ENCODE measurements at places on chromosomes 2 and 18. TPM values are rescaled to one million over a fixed set of nuclear protein-coding genes. Genes with fewer than 3 reads are reported as not detected.

The HTR2B gene
- polyA plus RNA-seq: 39.5 TPM

The PLEKHH2 gene
- 35.1 TPM for polyA plus RNA-seq

The MATN3 gene
- polyA plus RNA-seq: 3.1 TPM

The DQX1 gene
- 0.35 TPM for polyA plus RNA-seq

The CXCR1 gene
- 0.55 TPM for polyA plus RNA-seq

The SLC30A3 gene
- 0.98 TPM for polyA plus RNA-seq

The FLACC1 gene
- 3.1 TPM for polyA plus RNA-seq

- DNase-seq: no peak
Measured at GRCh38 chr2:22694856-22695255, 690.1 kb upstream of the KLHL29 start.

DNA sequence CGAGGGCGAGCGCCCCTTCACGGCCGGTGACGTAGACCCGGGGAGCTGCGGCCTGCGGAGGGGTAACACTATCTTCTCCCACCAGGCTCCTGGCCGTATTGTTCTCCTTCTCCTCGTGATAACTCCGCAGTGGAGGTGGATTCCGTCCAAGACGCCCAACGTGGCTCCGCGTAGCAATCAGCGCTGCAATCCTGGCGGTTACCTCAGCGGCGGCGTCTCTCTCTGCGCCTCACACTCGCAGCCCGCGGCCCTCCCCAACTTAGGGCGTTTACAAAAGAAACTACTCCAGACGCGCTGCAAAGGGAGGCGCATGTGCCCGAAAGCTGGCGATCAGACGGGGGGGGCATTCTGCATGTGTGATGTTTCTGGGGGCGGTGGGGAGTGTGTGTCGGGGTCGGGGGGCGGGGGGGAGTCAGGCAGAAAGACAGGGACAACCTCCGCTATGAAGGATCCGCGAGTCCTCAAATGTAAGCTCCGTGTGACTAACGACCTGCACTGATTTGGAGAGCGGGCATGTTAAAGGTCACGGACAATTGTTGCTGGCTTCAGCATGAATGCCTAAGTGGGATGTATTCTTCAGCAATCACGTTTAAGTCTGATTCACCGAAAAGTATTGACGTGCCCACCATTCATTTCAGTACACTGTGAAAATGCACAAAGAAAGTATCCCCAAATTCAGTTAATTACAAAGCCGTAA lies 1.3 kb upstream of the ZNF516 start:
- DNase-seq: no peak

- no peak for DNase-seq
Measured at GRCh38 chr2:41830600-41830999, 217.2 kb upstream of the PKDCC start.

DNA sequence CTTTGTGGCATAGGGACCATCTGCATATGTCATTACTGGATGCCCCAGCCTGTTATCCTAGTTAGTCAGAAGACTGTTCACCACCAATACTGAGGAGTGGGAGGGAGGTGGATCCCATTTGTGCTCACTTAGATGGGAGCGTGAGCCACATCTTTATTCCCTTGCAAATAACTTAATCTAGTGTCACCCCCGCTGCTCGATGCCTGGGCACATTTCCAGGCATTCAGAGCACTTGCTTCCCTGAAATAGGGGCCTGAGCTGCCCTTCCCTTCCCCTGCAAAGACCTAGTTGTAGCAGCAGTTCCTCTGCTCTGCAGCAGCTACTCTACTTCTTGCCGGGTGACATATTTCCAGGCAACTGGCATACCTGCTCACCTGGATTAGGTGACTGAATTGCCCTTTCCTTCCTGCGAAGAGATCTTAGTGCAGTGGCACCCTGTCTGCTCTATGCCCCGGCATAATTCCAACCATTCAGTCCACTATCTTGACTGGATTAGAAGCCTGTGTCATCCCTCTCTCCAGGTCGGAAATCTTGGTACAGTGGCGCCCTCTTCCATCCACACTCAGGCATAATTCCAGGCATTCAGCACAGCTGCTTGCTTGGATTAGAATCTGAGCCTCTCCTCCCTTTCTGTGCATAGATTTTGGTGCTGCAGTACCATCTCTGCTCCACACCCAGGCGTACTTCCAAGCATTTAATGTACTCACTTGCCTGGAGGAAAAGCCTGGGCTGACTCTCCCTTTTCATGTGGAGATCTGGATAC lies 1389.1 kb upstream of the TMEFF2 start:
- DNase-seq: no peak

- DNase-seq: no peak
Measured at GRCh38 chr2:113076954-113077669, 9.3 kb downstream of the IL1F10 start.

DNA sequence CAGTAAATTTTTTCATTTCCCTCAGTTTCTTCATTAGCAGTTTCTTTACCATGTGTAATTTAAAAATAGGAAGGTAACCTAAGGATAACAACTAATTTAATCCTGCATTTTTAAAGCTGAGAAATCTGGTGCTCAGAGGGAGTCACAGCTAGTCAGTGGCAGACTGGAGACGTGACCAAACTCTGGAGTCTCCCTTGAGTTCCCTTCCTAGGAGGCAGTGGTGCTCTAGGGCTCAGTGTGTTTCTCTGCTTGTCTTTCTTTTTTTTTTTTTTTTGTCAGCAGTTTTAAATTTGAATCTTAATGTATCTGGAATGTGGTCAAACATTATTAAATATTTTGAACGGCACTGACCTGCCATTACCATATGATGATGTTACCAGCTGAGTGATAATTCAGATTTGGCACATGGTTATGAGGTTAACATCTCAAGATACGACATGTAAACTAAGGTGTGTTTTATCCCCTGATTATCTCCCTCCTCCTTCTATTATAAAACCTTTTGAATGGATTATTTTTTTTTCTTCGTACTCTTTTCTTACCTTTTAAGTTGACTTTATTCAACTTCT lies 226.2 kb downstream of the GALNT13 start:
- DNase-seq: no peak

- DNase-seq: no peak
Measured at GRCh38 chr18:53772293-53772692, 452.2 kb downstream of the MBD2 start.

- DNase-seq: no peak
Measured at GRCh38 chr2:128090575-128090944, 440 bp upstream of the UGGT1 start.

DNA sequence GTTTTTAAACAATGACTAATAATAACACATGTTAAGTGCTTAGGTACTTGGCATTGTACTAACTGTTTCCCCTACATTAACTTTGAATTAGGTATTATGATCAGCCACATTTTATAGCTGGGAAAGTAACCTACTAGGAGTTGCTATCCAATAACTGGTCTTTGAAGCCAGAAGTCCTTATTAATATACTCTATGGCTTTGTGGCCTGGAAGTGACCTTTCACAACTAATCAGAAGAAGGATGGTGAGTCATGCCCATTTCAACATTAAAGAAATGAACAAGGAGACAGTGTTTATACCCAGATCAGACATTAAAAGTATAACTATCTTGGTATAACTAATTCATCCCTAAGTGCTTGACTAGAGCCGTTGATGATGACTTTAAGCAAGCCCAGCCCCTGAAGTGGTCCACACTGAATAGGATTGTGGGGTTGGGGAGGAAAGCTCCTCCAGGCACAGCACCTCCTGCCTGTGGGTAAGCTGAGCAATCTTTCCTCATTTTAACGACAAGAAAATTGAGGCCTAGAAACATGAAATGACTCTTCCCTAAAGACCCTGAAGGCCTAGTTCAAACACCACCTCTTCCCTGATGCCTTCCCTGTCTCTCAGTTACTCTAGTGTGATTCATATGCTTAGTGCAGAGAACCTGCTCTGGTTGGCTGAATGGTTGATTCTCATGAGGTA lies 71.6 kb upstream of the RFX8 start:
- no peak for DNase-seq

DNA sequence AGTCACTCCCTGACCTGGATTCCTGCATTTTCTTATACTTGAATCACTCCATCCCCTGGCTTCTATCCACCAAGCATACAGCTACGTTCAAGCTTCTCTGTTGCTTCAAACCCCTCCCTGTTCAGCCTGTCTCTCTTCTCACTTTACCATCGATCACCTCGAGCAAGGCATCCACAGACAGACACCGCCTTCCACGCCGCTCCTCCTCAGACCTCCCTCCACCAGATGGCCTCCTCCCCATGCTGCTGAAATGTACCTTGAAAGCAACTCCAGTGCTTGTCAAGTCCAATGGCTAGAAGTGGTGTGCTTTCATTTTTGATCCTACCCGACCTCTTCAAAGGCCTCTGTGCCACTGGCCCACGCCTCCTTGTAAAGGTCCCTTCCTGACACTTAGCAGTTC lies 131.3 kb upstream of the ACAA2 start:
- DNase-seq: no peak

DNA sequence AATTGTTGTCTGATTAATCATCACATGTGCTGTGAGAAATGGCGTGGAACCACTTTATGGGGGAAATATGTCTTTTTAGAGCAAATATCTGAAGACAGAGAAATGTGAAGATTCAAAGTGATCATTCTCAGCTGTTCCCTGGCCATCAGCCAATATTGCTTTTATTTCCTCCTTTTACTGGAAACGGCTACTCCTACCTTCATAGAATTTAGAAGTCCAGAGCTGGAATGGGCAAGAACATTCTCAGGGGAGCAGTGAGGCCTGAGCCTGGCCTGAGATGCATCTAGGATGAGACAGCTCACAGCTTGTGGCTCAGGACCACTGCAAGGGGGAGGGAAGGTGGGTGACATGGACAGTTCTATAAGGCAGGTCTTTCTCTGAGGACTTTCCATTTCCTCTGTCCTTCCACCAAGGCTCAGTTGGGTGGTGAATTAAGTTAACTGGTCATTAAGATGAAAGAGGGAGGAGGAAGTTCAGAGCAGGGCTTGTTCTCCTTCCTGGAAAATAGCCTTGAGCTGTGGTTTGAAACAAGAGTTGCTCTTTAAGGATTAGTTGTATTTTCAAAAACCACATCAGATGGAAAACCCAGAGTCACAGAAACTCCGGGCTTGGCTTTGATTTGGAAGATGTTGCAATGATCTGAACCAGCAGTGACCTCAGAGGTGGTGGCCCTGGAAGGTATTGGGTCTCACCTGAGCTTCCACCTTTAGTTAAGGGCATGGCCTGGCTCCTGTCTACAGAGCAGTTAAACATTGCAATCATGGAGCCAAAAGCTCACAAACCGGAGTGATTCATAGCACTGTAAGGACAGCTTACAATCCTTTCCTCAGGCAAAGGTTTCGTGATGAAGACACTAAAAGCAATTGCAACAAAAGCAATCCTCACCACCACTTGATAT lies 144.3 kb downstream of the VAPA start:
- no peak for DNase-seq

DNA sequence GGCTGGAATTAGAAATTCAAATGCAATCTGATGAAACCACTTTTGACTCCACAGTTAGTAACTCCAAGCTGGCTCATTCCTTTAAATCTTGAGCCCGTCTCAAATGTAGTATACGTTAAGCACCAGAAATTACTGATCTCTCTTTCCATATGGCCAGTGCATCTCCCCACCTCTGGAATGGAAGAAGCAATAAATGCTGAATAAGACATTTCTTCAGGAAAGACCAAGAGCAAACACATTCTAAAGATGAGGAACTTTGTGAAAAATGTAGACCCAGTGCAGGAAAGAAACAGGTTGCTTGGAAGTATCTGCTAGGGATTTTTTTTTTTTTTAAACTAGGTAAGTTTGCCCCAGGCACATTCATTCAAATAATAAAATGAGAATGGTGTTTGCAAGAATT lies 143.1 kb upstream of the FBXO11 start:
- DNase-seq: no peak

DNA sequence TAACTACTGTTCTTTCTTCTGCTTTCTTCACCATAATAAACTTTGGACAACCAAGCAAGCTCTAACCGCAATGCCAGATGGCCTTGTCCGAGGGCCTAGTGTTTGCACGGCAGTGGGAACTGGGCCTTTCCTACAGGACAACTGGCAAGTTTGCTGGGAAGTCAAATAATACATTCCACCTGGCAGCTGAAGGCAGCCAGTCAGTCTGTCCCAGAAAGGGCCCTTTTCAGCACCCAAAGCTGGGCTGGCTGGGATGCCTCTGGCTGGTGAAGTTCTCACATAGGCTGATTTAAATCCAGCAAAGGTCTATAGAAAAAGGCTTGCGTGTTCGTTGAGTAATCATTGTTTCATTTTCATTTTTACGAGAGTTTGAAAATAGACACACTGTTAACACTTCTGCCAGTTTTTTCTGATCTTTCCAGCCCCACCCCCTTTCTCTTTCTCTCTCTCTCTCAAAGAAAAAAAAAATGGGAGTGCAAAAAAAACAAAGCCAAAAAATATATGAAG lies 110.0 kb upstream of the EPAS1 start:
- DNase-seq: no peak

GRCh38 chr2:136057023-136057801 lies 60.7 kb downstream of the CXCR4 start:
- DNase-seq: no peak

DNA sequence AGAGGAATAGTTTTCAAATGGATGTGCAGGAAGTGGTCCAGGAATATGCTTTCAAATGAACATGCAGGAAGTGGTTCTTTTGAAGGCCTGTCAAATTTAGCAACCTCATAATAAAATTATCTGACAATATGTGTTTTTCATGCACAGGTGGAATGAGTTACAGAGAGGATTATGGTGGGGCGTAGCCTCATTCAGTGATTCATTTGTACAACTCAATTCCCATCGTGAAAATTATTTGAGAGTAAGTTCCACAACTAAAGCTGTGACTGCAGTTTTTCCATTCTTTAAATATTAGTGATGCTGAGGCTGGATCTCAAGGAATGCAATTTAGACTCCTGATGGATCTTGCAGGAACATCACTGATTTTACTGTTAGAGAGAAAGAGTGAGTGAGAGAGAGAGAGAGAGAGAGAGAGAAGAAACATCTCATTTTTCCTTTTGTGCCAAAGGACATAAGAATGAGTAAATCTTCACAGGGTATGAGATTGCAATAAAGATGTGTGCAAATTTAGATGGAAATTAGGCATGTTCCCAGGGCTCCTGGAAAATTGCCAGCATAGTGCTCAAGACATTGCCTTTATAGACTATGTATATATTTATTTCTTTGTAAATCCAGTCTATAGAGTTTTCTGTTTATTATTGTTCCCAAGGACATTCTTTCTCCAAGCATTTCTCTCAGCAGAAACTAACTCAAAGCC lies 394.9 kb upstream of the ZEB2 start:
- no peak for DNase-seq

DNA sequence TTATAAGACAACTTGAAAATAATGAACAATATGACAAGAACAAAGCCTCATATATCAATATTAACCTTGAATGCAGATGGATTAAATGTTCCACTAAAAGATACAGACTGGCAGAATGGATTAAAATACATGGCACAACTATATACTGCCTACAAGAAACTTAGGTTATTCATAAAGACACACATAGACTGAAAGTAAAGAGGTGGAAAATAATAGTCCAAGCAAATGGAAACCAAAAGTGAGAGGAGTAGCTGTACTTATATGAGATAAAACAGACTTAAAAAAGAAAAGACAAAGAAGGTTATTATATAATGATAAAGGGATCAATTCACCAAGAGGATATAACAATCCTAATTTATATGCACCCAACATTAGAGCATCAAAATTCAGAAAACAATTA lies 18.2 kb downstream of the LMAN1 start:
- no peak for DNase-seq

DNA sequence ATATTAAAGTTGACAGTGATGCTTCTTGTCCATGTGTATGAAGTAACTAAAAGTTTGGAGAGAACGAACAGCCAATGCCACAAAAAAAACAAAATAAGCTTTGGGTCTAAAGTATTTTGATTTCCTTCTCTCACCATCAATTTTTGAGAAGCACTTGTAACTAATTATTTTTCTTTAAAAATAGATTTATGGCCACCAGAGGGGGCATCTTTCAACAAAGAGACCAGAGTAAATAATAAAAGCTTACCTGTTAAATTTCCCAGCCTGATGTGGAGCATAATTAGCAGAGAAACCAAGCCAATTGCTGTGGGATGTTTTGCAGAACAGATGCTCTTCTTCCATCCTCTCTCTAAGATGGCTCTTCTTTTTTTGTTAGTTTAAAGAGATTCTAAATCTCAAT lies 29.0 kb downstream of the LINC00305 start:
- no peak for DNase-seq
